Tibial nerve (tissue), 4 donors: ENCODE measurements at places on chromosomes 3 and 15. TPM values are rescaled to one million over a fixed set of nuclear protein-coding genes. Genes with fewer than 3 reads are reported as not detected.
A peak's percentile ranks its signal among the peaks of the same experiment; 100 is the strongest.

DNA sequence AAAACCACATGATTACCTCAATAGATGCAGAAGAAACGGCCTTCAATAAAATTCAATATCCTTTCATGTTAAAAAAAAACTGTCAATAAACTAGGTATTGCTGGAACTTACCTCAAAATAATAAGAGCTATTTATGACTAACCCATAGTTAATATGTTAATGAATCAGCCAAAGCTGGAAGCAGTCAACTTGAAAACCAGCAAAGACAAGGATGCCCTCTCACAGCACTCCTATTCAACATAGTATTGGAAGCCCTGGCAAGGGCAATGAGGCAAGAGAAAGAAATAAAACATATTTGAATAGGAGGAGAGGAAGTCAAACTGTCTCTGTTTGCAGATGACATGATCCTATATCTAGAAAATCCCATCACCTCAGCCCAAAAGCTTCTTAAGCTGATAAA is 456.1 kb downstream of the OCA2 start:
- DNase-seq: no peak
- no peaks in the 10 kb centered on the region for H3K36me3 ChIP-seq
- H3K27ac ChIP-seq: no peak overlapping the region
- no peak overlapping the region for H3K4me3 ChIP-seq
- no peaks in the 10 kb centered on the region for H3K4me1 ChIP-seq

DNA sequence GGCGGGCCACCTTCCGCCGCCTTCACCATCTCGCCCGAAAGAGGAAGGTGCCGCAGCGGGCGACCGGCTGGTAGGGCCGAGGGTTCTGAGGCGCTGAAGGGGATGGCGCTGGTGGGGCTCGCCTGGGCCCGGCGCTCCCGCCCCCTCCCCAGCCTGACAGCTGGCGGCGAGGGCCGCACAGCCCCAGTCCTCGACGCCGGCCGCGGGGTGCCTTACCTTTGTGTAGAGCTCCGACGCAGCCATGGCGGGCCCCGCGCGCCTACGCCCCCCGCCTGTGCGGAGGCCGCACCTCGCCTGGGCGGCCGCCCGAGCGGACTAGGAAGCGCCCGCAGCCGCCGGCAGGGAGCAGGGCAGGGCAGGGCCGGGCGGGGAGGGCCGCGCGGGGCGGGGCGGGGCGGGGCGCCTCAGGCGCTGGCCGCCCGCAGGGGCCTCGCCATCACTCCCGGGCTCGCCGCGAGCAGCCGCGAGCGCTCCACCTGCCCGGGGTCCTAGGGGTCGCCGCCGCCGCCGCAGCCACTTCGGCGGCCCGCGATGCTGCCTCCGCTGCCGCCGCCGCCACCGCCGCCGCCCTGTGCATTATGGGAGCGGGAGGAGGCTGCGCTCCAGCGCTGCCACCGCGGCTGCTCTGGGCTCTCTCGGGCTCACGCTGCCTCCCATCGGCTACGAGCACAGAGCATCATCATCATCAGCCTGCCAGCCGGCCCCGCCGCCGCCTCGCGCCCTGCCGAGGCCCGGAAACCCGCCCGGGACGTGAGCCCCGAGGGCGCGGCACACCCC is at the start of gene MYO5A:
Gene MYO5A, minus strand, starts transcription at position 317 of the 777 bp plus-strand sequence. Its CDS starts 74 bp downstream, at position 243.
- no peaks in the 10 kb centered on the region for H3K27me3 ChIP-seq
- peak; percentile 39 for DNase-seq
- H3K4me1 ChIP-seq: no peaks in the 10 kb centered on the region

DNA sequence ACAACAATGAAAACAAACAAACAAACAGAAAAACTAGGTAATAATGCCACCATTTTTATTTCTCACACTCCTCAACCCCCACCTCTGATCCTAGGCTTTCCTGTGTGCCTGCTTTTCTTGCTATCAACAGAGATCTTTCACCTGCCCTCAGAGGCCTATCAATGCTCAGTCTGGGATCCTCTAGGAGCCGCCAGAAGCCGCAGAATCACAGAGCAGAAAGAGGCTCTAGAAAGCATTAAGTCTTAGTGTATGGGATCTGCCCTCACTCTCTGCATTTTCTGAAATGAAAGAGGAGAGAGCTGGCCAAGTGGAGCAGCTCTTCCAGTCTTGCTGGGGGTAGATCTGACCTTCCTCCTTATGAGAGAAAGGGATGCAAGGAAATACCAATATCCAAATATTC is 306.8 kb downstream of the TUSC7 start:
- H3K27me3 ChIP-seq: no peaks in the 10 kb centered on the region
- no peak for DNase-seq
- H3K27ac ChIP-seq: no peak overlapping the region
- H3K4me1 ChIP-seq: peaks cover 9% of the 10 kb centered on the region

DNA sequence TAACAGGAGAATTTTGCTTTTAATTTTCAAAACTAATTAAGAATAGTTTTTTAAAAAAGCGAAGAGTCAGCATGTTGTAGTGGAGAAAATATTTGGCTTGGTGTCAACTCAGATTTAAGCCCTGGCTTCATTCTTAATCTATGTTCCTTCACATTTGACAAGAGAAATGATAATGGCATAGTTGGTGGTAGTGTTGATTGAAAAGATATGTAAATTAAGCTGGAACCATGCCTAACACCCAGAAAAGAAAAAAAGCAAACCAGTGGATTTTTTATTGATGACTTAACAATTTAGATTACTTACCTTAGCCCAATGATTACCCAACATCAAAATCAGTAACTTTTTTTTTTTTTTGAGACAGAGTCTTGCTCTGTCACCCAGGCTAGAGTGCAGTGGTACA is 27.4 kb downstream of the TCAIM start:
- H3K4me3 ChIP-seq: no peak overlapping the region
- DNase-seq: no peak
- no peaks in the 10 kb centered on the region for H3K27me3 ChIP-seq
- no peaks in the 10 kb centered on the region for H3K36me3 ChIP-seq
- no peaks in the 10 kb centered on the region for H3K4me1 ChIP-seq

Gene FAM227B
- 6.9 TPM for total RNA-seq

Gene PLA1A
- not detected for total RNA-seq

Gene SPESP1
- 2.0 TPM for total RNA-seq

GRCh38 chr15:61188168-61188567 is 40.9 kb downstream of the RORA start:
- DNase-seq: no peak

Gene C3orf70
- total RNA-seq: 10.8 TPM

- no peaks in the 10 kb centered on the region for H3K27me3 ChIP-seq
- no peaks in the 10 kb centered on the region for H3K4me1 ChIP-seq
- H3K36me3 ChIP-seq: no peaks in the 10 kb centered on the region
- H3K4me3 ChIP-seq: no peak overlapping the region
- no peak overlapping the region for H3K27ac ChIP-seq
- no peak for DNase-seq
Observed at GRCh38 chr3:155991847-155992246, 121.4 kb downstream of the GMPS start.

Gene SCN11A
- 0.21 TPM for total RNA-seq

Gene CILP
- total RNA-seq: 41.5 TPM

Gene CHRD
- total RNA-seq: 38.8 TPM

DNA sequence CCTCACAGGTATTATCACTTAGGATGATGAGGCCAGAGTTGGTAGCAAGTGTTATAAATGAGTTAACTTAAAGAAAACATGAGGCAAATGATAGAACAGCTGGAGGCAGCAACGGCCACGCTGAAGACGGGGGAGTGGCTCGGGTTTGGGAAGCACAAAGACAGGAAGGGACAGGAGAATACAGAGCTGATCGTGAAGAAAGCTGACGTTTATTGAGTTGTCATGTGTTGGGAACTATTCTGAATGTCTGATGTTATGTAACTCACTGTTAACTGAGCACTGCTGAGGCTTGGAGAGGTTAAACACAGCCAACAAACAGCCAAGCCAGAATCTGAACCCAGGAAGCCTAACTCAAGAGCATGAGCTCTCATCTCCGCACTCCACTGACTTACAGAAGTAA is 42.3 kb downstream of the FGD5 start:
- no peaks in the 10 kb centered on the region for H3K36me3 ChIP-seq
- no peaks in the 10 kb centered on the region for H3K4me1 ChIP-seq
- H3K27me3 ChIP-seq: no peaks in the 10 kb centered on the region

GRCh38 chr15:58951388-58952007 is 18.0 kb upstream of the SLTM start:
- no peaks in the 10 kb centered on the region for H3K36me3 ChIP-seq
- no peak for DNase-seq
- H3K27ac ChIP-seq: no peak overlapping the region
- no peaks in the 10 kb centered on the region for H3K27me3 ChIP-seq

DNA sequence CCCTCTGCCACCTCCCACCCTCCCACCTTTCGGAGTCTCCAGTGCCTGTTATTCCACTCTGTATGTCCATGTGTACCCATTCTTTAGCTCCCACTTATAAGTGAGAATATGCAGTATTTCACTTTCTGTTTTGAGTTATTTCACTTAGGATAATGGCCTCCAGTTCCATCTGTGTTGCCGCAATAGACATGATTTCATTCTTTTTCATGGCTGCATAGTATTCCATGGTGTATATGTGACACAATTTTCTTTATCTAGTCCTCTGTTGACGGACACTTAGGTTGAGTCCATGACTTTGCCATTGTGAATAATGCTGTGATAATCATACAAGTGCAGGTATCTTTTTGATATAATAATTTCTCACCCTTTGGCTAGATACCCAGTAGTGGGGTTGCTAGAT is 91.0 kb upstream of the UBE3A start:
- no peaks in the 10 kb centered on the region for H3K27me3 ChIP-seq
- H3K36me3 ChIP-seq: no peaks in the 10 kb centered on the region
- H3K4me1 ChIP-seq: no peaks in the 10 kb centered on the region
- H3K4me3 ChIP-seq: no peak overlapping the region
- DNase-seq: no peak
- H3K27ac ChIP-seq: no peak overlapping the region

GRCh38 chr15:62241135-62241770 is 76.2 kb upstream of the C2CD4B start:
- H3K4me3 ChIP-seq: no peak overlapping the region
- no peaks in the 10 kb centered on the region for H3K36me3 ChIP-seq
- no peak for DNase-seq
- H3K4me1 ChIP-seq: no peaks in the 10 kb centered on the region
- H3K27ac ChIP-seq: no peak overlapping the region
- no peaks in the 10 kb centered on the region for H3K27me3 ChIP-seq

Gene MESP2
- total RNA-seq: not detected

- peaks cover 7% of the 10 kb centered on the region for H3K4me1 ChIP-seq
- DNase-seq: no peak
- H3K4me3 ChIP-seq: no peak overlapping the region
- H3K27ac ChIP-seq: no peak overlapping the region
- H3K27me3 ChIP-seq: no peaks in the 10 kb centered on the region
Observed at GRCh38 chr3:24688446-24689148, 193.9 kb upstream of the THRB start.

DNA sequence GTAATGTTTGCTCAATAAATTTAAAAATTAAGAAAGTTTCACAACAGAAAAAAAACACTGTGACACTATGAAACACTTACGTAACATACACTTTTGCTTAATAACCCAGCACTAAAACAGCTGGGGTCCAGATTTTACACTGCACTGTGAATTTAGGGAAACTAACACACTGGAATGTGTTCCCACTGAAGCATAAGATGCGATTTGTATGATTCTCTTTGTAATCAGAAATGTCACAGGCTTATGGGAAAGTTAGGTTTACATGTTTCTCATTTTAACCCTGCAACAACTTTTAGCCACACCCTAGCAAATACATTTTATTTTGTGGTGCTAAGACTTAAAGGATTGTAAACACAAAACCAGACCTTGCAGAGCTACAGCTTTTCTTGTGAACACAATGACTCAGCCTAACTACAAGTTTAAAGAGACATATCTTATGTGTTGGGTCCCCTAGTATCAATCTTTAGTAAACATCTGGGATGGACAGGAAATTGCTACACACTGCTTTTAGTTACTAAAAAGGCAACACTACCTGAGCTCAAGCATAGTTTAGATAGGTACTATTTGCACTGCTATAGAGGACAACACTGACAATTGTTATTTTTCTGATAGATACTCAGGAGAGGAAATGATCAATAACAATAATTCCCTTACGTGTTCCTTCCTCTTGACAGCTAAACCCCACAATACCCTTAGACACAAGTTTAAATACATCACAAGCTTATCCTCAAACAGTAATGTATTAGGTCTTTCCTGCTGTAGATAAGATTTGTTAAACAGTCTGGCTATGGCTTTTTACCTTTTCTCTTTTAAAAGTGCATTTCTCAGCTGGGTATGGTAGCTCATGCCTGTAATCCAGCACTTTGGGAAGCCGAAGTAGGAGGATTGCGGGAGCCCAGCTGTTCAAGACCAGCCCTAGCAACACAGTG is 3.8 kb downstream of the PLD1 start:
- H3K27ac ChIP-seq: no peak overlapping the region
- H3K4me3 ChIP-seq: no peak overlapping the region
- no peaks in the 10 kb centered on the region for H3K36me3 ChIP-seq
- H3K4me1 ChIP-seq: peaks cover 58% of the 10 kb centered on the region

Gene SPSB4
- total RNA-seq: 2.0 TPM

Gene SST
- total RNA-seq: not detected

GRCh38 chr3:111252779-111253178 is 181.2 kb downstream of the NECTIN3 start:
- no peaks in the 10 kb centered on the region for H3K4me1 ChIP-seq
- no peaks in the 10 kb centered on the region for H3K36me3 ChIP-seq
- no peak overlapping the region for H3K27ac ChIP-seq
- H3K27me3 ChIP-seq: no peaks in the 10 kb centered on the region
- no peak for DNase-seq

DNA sequence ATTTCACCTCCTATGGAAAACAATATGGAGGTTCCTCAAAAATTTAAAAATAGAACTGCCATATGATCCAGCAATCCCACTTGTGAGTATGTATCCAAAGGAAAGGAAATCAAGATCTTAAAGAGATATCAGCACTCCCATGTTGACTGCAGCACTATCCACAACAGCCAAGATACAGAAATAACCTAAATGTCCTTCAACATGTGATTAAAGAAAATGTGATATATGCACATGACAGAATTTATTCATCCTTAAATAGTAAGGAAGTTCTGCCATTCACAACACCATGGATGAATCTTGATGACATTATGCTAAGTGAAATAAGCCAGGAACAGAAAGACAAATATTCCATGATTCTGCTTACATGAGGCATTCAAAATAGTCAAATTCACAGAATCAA is 303.6 kb upstream of the LRRN1 start:
- H3K36me3 ChIP-seq: no peaks in the 10 kb centered on the region
- DNase-seq: no peak
- H3K27ac ChIP-seq: no peak overlapping the region
- no peaks in the 10 kb centered on the region for H3K4me1 ChIP-seq

DNA sequence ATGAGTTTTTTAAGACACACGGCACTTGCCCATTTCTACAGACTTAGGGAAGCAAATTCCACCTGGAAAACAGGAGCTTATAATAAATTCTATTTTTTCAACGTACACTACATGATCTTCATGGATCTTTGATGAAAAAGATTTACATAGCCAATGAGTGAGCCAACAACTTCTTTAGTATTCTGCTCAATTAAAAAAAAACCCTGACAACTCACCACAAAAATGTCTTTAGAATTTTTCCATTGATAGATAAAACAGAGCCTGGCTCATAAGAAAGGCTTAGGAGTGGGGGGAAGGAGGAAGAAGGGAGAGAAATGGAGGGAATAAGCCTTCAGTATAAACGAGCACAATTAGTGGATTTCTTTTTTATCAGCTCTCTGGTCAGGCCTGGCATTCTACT is 126.7 kb downstream of the ATP10A start:
- peaks cover 28% of the 10 kb centered on the region for H3K4me1 ChIP-seq
- no peaks in the 10 kb centered on the region for H3K36me3 ChIP-seq
- DNase-seq: no peak
- no peak overlapping the region for H3K27ac ChIP-seq
- H3K27me3 ChIP-seq: no peaks in the 10 kb centered on the region
- H3K4me3 ChIP-seq: no peak overlapping the region
